Esophagus squamous epithelium (tissue), 5 donors: ENCODE measurements at places on chromosomes 13 and 19.

DNA sequence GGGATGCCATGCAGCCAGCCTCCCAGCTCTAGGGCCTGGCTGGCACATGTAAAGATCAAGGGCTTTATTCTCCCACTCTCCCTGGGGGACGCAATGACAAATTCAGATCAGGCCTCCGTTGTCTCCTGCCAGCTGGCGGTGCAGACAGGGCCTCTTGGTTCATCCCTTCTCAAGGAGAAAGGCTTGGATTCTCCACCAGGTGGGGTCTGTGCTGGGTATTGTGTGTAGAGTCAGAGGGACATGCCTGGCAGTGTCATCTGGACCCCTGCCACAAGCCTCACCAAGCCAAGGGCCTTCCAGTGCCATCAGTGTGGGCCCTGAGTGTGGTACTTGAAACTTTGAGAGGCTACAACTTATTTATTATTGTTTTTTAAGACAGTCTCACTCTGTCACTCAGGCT lies 8.4 kb upstream of the PTPRS start:
- DNase-seq, result no peak

GRCh38 chr19:1618157-1619093 lies 13.2 kb upstream of the UQCR11 start:
- no peak for DNase-seq

DNA sequence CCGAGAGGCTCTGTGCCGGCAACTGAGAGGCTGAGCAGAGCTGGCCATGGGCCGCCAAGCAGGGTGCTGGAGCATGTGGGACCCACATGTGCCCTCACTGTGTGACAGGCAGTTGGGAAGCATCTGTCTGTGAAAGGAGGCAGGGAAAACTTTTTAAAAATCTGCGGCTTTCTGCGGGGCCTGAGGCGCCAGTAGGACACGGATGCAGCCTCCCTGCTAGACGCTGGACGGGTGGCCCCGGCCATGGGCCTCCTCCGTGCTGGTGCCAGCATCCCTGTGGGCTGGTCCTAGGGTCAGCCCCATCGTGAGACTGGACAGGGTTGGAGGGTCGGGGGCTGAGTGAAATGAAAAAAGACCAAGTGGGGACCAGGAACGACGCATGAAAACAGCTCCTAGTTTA lies 20.9 kb upstream of the DCUN1D2 start:
- no peak for DNase-seq

GRCh38 chr19:43300206-43300605 lies 30.9 kb upstream of the PSG9 start:
- no peak for DNase-seq

DNA sequence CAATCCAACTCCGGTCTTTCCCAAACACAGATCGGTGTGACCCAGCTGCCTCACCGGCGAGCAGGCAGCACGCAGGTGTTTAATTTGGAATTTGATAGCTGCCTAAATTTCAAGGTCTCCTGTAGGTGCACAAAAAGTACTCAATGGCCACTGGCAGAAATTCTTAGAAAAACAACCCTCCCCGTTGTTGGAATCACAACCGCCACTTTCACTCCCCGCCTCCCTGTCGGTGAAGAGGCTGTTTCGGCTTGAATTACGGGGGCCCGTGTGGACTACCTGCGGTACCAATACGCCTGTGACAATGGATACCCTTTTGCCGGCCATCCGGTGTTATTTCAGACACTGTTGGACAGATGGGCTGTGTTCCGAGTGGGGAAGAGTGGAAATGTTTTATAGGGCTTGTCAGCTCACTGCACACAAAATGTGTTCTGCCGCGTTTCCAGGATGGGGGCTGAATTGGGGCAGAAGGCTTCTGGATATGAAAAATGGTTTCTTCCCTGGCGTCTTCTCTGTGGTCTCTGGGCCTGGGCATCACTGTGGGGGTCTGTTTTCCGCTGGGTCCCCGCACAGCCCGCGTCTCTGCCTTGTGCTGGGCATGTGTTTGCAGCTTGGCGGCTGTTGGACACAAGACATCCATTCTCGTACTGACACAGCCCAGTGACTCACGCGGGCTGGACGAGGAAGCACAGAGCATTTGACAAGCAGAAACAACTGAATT lies 45.4 kb downstream of the ZIC5 start:
- DNase-seq, result no peak

DNA sequence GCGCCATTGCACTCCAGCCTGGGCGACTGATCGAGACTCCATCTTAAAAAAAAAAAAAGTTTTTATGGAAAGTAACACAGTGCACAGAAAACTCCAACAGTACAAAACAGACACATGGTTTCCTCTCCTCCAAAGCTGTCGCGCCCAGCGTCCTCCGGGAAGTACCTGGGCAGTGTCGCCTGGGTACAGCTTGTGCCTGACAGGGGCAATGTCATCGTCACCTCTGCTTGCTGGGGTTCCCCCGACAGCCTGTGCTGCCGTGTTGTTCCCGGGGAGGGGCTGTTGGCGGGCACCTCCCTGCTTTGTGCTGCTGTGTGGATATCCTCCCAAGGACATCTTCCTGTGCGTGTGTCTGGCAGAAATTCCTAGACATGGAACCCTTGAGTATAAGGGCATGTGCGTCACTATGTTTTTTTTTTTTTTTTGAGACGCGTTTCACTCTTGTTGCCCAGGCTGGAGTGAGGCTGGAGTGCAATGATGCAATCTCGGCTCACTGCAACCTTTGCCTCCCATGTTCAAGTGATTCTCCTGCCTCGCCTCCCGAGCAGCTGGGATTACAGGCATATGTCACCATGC lies 2.4 kb upstream of the F2RL3 start:
- no peak for DNase-seq

- DNase-seq, result peak; percentile 35
Observed at GRCh38 chr13:30464496-30465342, 1.0 kb downstream of the HMGB1 start.

GRCh38 chr13:71729441-71729840 lies 137.6 kb downstream of the DACH1 start:
- no peak for DNase-seq

- no peak for DNase-seq
Observed at GRCh38 chr13:20219577-20219976, 12.5 kb downstream of the GJB6 start.

GRCh38 chr13:44451651-44452050 lies 78.0 kb downstream of the SERP2 start:
- no peak for DNase-seq

GRCh38 chr13:112774829-112775565 lies 85.2 kb downstream of the ATP11A start:
- DNase-seq, result no peak

- DNase-seq, result no peak
Observed at GRCh38 chr13:44506719-44507118, 69.4 kb downstream of the TSC22D1 start.

- DNase-seq, result no peak
Observed at GRCh38 chr19:10503002-10503789, at the start of gene KEAP1. TSS of gene KEAP1 (minus strand) at chr19:10503356. CDS start at chr19:10500033, 3,323 bp downstream.

- DNase-seq, result no peak
Observed at GRCh38 chr19:3821857-3822364, 35.7 kb upstream of the MATK start.

GRCh38 chr13:27427641-27428040 lies 3.2 kb downstream of the GTF3A start:
- DNase-seq, result no peak

- DNase-seq, result no peak
Observed at GRCh38 chr19:1001538-1002166, 1.4 kb downstream of the GRIN3B start.

DNA sequence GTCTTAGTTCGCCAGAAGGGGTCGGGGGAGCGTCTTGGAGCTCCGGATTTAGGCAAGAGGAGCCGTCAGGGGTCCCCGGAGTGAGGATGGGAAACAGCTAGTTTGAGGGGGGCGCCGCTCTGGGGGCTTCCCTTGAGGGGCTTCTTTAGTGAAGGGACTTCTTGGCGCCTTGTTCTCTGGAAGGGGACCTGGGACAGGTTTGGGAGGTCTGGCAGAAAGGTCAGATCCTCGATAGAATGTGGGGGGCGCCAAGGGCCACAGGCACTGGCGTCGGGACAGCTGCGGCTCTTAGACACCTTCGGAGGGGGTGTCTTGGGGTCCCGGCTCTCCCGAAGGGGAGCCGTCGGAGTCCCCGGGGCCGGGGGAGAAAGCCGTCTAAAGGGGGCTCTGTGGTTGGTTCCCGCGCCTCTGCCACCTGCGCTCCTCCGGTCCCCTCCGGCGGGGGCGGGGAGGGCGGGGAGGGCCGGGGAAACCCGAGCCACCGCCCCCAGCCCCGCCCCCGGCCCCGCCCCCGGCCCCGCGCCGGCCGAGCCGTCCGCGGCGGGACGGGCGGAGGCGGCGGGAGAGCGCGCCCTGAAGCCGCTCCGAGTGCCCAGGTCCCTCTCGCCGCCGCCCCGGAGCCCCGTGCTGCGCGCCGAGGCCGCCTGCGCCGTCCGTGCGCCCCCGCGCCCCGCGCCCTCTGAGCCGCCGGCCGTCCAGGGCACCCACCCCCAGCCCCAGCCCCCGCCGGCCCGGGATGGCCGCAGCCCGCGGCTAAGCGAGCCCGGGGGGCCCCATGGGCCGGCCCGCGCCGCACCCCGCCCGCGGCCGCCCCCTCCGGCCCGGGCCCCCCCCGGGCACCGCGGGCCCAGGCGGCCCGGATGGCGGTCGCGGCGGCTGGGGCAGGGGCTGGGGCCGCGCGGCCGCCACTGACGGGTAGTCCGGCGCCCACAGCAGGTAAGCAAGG lies at the start of gene NRTN:
TSS of gene NRTN (plus strand) at position 552 of the 946 bp plus-strand sequence. CDS start 19,099 bp downstream, outside the sequence.
- no peak for DNase-seq

DNA sequence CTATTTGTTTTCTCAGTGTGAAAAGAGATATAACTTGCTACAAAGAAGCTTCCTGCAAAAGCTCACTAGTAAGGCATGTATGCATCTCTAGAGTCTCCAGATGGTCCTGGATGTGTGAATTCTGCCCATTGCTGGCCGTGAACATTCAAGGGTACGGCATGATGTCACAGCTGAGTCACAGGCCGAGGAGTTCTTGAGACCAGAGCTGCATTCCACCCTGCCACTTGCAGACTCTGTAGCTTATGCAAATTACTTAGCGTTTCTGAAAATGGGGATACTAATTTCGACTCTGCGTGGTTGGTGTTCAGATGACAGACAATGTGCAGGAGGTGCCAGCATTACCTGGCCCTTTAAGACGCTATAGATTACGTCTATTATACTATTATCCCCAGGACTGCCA lies 470.7 kb downstream of the ZNF536 start:
- DNase-seq, result no peak

- DNase-seq, result no peak
Observed at GRCh38 chr13:26599860-26600259, 42.4 kb downstream of the WASF3 start.

GRCh38 chr13:45828256-45828968 lies 23.1 kb downstream of the SIAH3 start:
- no peak for DNase-seq

GRCh38 chr19:5394551-5395505 lies 54.2 kb upstream of the PTPRS start:
- no peak for DNase-seq

DNA sequence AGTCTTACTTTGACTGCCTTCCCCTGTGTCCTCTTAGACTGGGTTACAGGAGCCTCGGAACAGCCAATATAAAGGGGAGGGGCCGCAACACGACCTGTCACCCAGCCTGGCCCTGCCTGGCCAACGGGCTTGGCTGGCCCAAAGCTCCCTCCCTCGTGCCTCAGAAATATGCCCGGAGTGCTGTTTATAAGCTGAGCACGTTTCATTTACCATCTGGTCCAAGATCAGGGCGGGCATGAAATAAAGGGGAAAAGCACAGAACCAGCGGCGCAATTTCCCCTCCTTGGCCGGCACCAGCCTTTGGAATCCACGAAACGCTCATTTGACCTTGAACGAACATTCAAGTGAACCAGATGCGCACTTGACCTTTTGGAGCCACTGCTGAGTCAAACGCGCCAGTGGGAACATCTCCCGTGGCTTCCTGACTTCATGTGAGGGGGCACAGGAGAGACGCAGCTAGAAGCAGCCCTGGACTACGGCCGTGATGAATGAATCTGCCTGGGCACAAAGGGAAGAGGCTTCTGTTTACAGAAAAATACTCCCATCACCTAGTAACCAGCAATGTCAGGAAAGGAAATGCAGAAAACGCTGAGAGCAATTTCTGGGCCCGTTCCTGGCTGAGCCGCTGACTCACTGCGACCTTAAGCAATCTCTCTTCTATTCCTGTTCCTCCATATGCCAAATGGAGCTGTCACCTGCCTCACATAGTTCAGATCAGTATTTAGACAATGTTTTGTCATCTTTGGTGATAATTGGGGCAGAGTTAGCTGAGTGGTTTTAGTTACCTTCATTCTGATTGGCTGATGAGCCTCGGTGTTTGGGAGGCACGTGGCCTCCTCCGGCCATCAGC lies 53.3 kb downstream of the RFX2 start:
- DNase-seq, result no peak

- no peak for DNase-seq
Observed at GRCh38 chr13:72186730-72187422, 319.9 kb upstream of the DACH1 start.

DNA sequence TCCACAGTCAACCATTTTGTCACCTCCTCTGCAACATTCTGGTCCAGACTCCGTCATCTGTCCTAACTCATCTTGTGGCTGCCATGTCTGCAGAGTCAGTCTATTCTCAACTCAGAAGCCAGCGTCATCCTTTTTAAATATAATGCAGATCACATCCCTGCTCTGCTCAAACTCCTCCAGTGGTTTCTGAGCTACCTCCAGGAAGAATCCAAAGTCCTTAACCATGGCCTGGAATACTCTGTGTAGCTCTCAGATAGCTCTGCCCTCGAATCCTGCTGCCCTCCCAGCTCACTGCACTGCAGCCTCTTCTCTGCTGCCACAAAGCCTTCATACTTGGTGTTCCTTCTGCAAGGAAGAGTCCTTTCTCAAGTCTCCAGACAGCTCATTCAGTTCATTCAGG lies 190.8 kb downstream of the FOXO1 start:
- DNase-seq, result no peak

- DNase-seq, result no peak
Observed at GRCh38 chr19:29858000-29858596, 46.3 kb downstream of the CCNE1 start.

DNA sequence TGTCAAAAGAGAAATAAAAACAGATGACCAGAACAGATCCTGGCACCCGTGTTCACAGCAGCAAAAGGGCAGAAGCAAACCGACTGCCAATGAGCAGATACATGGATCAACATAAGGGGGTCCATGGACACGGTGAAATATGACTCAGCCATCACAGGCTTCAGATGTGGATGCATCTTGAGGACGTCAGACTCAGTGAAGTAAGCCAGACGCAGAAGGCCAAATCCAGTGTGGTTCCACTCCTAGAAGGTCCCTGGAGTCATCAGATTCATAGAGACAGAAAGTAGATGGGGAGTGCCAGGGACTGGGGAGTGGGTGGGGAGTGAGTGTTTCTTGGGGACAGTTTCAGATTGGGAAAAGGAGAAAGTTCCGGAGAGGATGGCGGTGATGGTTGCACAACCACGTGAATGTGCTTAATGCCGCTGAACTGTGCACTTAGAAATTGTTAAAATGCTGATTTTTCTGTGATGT lies 28.8 kb upstream of the SEMA6B start:
- DNase-seq, result no peak

- DNase-seq, result no peak
Observed at GRCh38 chr13:74449811-74450524, 315.8 kb upstream of the KLF12 start.

DNA sequence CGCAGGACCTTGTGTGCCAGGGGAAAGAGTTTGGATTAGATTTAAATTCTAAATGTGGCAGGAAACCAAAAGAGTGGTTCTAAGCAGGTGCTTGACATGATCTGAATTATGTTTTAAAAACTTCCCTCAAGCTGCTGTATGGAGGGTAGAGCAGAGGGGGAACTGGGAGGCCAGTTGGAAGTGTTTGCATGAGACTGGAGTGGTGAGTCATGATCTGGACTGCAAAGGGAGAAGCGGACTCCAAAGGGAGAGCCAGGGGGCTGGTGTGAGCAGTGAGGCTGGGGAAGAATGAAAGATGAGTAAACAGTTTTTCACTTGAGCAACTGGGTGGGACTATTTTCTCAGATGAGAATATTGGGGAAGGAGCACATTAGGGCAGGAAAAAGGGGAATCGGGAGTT lies 206.1 kb downstream of the DNAJC15 start:
- no peak for DNase-seq
